NCI-H2081 (cell line): ENCODE measurements at places on chromosomes 16 and 17.

DNA sequence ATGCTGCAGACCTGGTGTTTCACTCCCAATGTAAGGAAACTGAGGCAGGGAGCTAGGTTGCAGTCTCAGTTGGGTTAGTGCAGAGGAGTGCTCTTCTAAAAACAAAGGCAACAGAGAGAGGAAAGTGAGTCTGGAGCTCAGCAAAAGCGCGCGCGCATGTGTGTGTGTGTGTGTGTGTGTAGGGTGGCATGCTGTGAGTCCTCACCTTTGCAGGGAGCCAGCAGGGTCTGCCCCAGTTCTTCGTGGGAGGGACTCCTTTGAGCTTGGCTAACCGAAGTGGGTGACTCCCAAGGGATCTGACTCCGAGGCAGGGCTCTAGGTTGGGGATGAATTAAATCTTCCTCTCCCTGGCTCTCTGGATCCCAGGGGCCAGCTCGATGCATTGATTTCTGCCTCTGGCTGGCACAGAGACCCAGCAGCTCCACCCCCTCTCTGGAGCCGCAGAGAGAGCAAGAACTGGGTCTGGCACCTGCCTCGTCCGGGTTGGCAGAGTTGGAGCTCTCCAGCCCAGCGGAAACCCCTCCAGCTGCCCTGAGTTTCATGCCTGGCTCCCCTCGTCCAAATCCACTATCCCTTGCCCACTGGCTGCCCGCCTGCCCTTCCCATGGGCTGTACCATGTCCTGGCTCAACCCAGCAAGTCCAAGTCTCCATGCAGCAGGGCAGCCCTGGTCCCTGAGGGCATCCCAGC is 1.3 kb upstream of the BTBD17 start:
- DNase-seq: no peak

DNA sequence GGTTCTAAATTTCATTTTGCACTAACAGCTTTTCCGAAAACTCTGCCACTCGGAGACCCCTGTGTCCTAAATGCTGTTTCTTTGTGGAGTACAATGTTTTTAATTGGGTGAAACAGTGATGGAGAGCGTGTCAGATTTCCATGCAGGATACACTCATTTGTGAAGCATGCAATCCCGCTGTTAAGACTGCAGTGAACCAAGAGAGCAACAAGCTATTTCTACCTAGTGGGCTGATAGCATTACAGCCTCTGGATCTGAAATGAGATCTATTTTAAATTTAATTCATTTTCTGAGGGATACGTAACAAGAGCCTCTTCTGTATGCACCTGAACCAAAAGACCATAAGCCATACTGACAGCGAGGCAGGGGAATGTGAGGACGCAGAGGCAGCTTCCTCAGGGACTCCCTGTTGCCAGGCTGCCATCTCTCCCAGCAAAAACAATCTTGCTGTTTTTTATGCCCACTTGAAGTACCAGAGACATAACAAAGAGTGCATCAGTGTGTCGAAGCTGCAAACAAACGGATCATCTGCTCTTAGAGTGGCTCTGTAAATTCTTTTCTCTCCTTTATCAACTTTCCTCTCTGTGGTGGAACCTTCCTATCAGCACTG is 199.9 kb upstream of the COX10 start:
- no peak for DNase-seq

DNA sequence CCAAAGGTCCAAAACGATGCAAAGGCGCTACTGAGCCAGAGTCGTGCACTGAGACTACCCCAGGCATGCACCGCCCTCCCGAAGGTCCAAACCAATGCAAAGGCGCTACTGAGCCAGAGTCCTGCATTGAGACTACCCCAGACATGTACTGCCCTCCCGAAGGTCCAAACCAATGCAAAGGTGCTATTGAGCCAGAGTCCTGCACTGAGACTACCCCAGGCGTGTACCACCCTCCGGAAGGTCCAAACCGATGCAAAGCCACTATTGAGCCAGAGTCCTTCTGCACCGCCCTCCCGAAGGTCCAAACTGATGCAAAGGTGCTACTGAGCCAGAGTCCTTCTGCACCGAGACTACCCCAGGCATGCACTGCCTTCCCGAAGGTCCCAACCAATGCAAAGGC is 27.1 kb downstream of the SLC43A2 start:
- no peak for DNase-seq

GRCh38 chr16:50213939-50214519 is 52.3 kb upstream of the ADCY7 start:
- DNase-seq: peak; percentile 12

DNA sequence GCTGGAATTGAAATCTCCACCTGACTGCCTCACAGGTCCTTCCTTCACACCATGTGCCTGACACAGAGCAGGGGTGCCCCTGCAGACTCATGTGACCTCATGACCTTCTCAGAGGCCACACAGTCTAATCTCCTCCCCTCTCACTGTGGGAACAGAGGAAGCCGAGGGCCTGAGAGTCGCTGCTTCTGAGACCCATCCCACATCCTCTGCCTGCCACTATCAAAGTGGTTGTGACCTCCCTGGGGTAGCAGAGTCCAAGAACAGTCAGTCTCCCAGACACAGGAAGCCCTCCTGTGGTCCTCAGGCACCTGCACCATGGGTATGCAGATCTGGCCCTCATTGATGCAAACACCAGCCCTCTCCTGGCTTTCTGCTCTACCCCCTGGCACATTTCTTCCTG is 78.5 kb downstream of the RAB11FIP4 start:
- DNase-seq: no peak

DNA sequence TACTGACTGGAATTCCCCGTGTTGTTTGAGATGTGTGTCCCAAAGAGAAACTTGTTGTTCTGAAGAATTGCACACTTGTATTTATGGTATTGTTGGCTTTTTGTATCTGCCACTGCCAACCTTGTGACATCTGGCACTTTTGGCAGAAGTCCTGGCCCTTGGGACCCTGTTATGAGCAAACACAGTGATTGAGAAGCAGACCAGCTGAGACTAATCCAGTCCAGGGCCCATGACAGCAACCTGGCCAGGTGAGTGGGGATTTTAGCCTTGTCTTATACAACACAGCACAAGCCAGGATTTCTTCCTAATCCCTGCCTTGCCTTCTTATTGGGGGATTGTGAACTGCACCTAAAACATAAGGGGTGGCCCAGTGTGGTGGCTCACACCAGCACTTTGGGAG is 80.0 kb downstream of the NTN1 start:
- no peak for DNase-seq

- DNase-seq: no peak
Measured at GRCh38 chr16:30446203-30446595, 525 bp upstream of the SEPHS2 start.

- no peak for DNase-seq
Measured at GRCh38 chr16:82045465-82045864, 10.4 kb downstream of the HSD17B2 start.

DNA sequence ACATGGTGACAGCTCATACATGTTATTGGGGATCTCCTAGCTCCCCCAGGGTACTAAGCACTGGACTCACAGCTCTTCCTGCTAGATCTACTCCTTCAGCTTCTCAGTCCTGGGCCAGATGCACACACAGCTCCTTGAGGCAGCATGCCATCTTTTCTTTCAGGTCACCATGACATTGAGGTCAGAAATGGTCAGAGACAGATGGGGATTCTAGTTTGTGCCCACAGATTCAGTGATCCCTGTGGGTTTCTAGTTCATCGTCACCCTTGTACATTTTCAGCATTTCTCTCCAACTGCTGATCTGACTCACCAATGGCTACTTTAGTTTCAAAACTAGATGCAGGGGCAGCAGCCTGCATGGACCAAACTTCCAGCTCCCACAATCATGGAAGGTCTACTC is 560.7 kb upstream of the PSMD7 start:
- no peak for DNase-seq

- DNase-seq: no peak
Measured at GRCh38 chr17:54903375-54903774, 2.7 kb downstream of the TOM1L1 start.

GRCh38 chr16:81526935-81527334 is 82.3 kb downstream of the CMIP start:
- no peak for DNase-seq

DNA sequence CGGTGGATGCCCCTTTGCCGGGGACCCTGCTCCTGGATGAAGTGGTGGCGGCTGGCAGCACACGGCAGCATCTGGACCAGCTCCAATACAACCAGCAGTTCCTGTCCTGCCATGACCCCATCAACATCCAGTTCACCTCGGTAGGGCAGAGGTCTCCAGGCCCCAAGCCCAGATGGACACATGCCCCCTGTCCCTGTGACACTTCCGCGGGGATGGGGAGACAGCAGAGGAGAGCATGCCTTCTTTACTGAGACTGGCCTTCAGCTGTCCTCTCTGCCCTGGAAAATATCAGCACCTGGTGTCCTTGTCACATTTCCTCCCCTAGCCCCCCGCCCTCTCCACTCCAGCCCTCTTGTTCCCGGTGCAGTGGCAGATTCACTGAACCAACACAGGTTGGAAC is 6.2 kb downstream of the CHAD start:
- DNase-seq: no peak

GRCh38 chr16:85867189-85867588 is 31.8 kb upstream of the IRF8 start:
- DNase-seq: no peak

DNA sequence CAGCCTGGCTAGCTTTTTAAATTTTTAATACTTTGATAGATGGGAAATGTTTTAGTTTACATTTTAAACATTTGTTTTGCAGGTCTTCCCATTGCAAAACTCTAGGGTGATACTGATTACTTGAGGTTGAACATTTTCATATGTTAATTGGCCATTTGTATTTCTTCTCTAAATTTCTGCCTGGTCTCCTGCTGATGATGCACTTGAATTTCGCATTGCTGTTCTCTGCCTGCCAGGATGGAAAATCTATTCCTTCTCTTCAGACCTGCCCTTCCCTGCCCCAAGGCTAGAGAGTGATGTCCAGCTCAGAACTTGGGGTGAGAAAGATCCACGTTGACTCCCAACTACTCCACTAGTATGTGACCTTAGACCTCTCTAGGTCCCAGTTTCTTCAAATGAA is 134.7 kb downstream of the PITPNC1 start:
- DNase-seq: no peak
